Esophagus mucosa (tissue), 1 donor: ENCODE measurements at places on chromosomes 2 and 18. TPM values are rescaled to one million over a fixed set of nuclear protein-coding genes. Genes with fewer than 3 reads are reported as not detected.

Gene RSAD2
- 1.6 TPM for total RNA-seq

Gene CYBRD1
- 7.2 TPM for total RNA-seq

Gene AQP12A
- total RNA-seq, result not detected

Gene B3GNT7
- 5.5 TPM for total RNA-seq

Gene SPTBN1
- 77.2 TPM for total RNA-seq

DNA sequence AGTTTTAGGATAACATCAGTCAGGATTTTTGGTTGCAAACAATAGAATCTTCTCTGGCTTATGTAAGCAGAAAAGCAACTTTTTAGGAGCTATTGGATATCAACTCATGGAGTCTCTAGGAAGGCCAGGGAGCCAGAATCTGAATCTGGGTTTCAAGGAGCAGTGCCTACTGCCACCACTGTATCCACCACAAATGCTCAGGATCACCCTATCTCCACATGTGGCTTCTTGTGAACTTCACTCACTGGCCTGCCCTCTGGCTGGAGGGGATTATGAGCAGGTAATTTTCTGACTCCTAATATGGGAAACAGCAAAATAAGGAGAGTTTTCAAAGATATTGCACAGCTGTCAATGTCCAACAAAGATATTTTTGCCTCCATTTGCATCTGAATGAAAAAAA, 142.9 kb downstream of the PKP4 start:
- no peak for ATAC-seq

- ATAC-seq, result peak; percentile 18
Observed at GRCh38 chr2:179104736-179105135, 54.8 kb upstream of the CCDC141 start.

- no peak for ATAC-seq
Observed at GRCh38 chr2:150789376-150789905, 302.0 kb upstream of the RND3 start.

- ATAC-seq, result no peak
Observed at GRCh38 chr2:162330881-162331280, 12.4 kb upstream of the IFIH1 start.

DNA sequence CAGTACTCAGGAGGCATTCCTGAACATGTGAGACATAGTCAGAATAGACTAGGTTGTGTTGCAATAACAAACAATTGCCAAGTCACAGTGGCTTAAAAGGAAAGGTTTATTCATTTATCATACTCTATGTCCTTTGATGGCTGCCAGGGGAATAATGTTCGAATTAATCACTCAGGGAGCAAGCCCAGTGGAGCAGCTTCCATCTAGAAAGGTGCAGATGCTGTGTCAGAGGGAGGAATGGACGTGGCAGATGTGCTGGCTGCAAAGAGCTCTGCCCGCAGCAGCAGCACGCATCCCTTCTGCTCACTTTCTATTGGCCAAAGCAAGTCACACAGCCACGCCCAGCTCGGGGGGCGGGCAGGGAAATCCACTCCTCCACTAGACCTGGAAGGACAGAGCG, 105.9 kb upstream of the AQP4 start:
- peak; percentile 89 for ATAC-seq

DNA sequence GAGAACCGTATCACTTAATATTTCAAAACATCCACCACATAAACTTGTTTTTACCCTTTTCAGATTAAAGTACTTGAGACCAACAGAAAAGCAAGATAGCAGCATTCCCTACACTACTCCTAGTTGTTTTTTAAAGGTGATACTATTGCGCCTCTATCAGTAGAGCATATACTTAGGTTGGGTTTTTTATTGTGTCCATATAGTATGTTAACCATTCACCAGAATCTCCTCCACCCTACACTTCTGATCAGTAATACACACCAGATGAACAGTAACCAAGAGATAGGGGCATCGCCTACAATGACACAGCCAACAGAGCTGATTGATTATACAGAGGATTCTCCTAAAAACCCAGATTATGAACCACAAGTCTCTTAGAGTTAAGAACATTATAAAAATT, 70.1 kb upstream of the ZNF385B start:
- no peak for ATAC-seq

GRCh38 chr2:56960581-56960980, 776.8 kb downstream of the CCDC85A start:
- no peak for ATAC-seq

DNA sequence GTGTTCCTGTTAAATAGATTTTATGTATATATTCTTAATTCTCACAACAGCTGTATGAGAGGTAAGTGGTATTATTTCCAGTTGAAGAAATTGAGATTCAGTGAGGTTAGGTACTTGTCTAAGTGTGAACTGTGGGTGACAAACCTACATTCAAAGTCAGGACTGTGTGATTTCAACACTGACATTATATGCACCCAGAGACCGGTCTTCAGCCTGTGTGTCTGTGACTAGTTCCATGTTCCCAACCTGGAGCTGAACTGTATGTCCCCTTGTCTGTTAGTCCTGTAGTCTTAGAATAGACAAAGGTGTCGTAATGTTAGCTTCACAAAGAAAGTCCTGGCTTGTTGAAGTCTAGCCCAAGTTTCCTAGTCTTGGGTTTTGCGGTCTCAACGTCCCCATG, 17.4 kb downstream of the PLEKHB2 start:
- no peak for ATAC-seq

DNA sequence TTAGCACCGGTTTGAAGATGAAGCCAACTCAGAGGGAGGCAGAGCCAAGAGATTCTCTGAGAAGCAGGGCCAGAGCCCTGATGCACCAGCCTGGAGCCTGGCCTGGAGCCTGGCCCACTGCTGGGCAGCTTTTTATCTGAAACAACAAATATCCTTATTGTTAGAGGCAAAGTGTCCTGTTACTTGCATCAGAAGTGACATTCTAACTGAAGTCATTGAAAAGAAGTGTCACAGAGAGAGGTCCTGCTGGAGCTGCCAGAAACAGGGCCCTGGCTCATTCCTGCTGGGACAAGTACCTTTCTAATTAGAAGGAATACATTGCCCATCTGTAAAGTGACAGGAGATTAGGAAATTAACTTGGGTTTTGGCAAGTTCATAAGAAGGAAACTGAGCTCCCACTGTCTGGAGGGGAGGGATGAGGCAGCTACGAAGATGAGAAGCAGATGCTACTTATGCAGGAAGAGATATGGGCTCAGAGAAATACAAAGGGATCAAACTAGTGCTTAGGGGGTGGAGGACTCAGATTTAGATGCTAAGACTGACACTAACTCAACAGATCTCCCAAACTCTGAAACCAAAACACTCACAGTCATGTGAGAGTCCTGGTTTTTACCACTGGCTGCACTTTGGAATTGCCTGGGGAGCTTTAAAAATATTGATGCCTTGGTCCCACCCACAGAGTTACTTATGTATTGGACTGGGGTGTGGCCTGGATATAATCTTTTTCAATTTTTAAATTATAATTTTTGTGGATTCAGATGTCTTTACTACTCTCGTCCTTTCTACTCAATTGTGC, 11.0 kb upstream of the HK2 start:
- no peak for ATAC-seq

GRCh38 chr18:63588909-63589308, 1.8 kb downstream of the SERPINB13 start:
- no peak for ATAC-seq

- ATAC-seq, result no peak
Observed at GRCh38 chr2:46230677-46231425, 66.4 kb upstream of the EPAS1 start.

- no peak for ATAC-seq
Observed at GRCh38 chr2:240584486-240585031, 2.0 kb upstream of the CAPN10 start.

GRCh38 chr2:197911667-197912066, 107.3 kb downstream of the PLCL1 start:
- ATAC-seq, result no peak

DNA sequence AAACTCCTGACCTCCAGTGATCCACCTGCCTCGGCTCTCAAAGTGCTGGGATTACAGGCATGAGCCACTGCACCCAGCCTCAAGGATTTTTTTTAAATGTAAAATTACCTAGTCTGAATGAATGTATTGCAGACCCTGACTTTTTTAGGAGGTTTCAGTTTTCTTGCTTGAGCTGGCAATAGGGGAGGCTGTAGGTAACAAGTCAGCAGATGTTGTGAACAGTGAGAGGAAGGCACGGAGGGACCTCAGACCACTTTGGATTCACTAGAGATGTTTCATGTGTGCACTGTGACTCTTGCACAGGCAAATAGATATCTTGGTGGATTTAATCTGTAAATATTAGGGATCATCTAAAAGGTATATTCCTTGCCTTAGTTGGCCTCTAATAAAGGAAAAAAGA, 6.4 kb downstream of the NDUFV2 start:
- no peak for ATAC-seq

DNA sequence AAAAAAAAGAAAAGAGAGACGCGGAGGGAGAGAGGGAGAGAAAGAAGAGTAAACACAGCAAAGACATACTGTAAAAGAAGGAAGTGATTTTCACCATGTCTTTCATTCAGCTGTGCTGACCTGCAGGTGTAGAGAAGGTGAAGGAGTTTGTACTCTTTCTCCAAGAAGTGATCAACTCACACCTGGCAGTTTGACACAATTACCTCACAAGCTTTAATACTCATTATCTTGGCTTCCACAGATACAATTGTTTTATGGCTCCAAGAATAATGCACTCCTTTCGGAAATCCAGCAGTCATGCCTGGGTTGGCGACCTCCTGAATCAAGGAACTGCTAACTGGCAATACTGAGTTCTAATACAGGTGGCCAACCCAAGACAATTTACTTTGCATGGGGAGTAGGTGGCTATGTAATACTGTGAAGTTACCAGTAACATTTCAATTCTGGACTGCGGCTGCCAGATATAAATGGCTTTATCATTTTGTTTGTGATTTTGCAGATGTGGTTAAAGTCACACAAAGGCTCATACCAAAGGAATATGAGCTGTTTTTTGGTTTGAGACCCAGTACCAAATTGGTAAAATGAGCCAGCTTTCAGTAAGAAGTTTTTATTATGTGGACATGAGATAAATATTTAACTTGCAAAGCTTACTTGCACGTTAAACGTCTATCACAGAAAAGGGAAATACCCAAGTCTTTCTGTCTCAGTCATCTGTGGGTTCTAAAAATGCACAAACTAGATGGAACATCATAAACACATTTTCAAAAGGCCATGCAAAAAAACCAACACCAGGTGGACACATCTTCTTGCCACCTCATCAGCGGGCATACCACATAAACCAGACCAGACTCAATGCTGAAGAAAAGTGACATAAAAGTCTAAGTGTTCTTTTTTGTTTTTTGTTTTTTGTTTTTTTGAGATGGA, 69.3 kb downstream of the NCKAP5 start:
- no peak for ATAC-seq

DNA sequence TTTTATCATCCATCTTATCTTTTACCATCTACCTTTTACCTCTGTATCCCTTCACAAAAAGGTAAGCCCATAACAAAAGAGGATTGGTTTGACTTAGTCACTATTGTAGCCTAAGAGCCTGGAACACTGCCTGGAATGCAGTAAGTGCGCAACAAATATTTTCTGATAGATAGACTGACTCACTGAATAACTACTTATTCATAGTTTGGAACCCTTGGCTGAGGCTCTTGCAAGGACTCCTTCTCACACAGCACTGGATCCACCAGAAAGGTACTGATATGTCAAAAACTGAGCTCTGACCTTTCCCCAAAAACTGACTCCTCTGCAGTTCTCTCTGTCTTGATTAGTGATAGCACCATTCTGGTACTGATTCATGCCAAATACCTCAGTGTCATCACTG, 426.7 kb downstream of the SETBP1 start:
- ATAC-seq, result peak; percentile 17

DNA sequence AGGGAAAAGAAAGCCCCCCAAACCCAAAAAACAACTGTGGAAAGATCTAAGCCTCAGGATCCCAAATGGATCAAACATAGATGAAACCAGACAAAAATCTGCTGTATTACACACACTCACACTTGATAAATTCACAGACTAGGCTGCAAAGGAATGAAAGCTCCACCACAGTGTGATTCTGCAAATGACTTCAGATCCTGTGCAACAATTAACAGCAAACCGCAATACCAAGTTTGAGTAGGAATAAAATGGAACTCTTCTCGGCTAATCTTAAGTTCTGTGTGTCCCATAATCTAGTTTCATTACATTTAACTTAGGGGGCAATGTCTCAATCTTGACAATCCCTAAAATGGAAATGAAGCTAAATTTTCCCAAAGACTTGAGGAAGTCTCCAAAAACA, 11.9 kb downstream of the CLK1 start:
- no peak for ATAC-seq

- no peak for ATAC-seq
Observed at GRCh38 chr2:216743781-216744180, 48.4 kb upstream of the IGFBP5 start.

GRCh38 chr2:25712455-25712854, 39.1 kb upstream of the DTNB start:
- ATAC-seq, result no peak

DNA sequence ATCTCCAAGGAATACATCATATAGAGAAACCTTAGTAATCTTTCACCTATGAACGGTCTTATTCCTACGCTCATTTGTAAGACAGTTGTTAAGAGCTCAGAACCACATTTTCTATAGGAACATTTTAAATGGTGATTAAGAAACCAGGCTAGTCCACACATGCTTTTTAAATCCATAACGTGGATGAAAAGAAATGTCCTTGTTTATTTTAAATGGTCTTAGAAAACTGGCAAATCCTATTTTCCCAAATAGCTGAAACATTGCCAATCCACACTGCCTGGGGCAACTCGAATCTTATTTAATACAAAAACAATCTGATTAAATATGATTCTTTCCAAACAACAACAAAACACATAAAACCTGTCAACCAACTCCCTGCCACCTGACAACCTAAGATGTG, 23.7 kb downstream of the METTL8 start:
- peak; percentile 51 for ATAC-seq

- ATAC-seq, result no peak
Observed at GRCh38 chr2:71460056-71460455, 6.7 kb downstream of the DYSF start.

GRCh38 chr2:40271094-40271493, 180.8 kb downstream of the SLC8A1 start:
- no peak for ATAC-seq

- no peak for ATAC-seq
Observed at GRCh38 chr2:190184460-190184859, 121.9 kb upstream of the MSTN start.

DNA sequence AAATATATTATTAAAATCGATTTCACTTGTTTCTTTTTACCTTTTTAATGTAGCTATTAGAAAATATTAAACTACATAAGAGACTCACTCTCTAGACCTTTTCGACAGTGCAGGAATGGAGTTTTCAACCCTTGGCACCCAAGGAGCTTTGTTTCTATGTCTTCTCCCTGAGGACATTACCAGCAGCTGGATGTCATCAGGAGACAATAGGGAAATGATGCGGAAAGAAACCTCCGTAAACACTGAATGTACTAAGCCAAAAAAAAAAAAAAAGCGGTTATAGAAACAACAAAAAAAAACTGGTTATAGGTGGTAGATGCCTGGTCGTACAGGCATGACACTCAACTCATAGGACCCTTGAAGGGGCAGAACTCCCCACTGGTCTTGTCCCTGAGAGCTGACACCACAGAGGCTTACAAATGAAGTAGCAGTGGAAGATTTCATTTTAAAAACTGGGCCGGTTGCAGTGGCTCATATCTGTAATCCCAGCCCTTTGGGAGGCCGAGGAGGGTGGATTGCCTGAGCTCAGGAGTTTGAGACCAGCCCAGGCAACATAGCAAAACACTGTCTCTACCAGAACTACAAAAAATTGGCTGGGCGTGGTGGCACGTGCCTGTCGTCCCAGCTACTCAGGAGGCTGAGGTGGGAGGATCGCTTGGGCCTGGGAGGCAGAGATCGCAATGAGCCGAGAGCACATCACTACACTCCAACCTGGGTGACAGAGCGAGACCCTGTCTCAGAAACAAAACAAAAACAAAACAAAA, 23.8 kb downstream of the THAP4 start:
- ATAC-seq, result no peak
